IMR-90 (cell line): ENCODE measurements at places on chromosomes 2 and 18.

- no peak for DNase-seq
Observed at GRCh38 chr2:227420087-227421052, 32.6 kb upstream of the SCYGR1 start.

GRCh38 chr2:61763605-61764034, 90.2 kb downstream of the FAM161A start:
- DNase-seq = peak; percentile 89

- no peak for DNase-seq
Observed at GRCh38 chr2:207143215-207144172, 22.3 kb downstream of the KLF7 start.

DNA sequence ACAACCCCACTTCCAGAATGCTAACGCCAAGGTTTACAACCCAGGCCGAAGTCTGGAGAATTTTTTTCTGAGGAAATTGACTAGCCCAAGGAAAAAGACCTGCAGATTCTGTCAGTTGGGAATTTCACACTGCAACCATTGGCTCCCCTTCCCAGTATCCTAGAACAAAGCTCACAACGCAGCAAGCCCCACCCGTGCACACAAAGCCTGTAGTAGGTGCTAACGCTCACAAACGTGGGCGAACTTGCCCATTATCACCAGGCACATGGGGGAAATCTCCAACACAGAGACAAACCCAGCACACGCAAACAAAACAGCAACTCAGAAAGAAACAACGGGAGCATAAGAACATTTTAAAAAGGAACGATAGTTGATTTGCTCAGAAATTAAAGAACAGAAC, 265.1 kb downstream of the EIPR1 start:
- no peak for DNase-seq

DNA sequence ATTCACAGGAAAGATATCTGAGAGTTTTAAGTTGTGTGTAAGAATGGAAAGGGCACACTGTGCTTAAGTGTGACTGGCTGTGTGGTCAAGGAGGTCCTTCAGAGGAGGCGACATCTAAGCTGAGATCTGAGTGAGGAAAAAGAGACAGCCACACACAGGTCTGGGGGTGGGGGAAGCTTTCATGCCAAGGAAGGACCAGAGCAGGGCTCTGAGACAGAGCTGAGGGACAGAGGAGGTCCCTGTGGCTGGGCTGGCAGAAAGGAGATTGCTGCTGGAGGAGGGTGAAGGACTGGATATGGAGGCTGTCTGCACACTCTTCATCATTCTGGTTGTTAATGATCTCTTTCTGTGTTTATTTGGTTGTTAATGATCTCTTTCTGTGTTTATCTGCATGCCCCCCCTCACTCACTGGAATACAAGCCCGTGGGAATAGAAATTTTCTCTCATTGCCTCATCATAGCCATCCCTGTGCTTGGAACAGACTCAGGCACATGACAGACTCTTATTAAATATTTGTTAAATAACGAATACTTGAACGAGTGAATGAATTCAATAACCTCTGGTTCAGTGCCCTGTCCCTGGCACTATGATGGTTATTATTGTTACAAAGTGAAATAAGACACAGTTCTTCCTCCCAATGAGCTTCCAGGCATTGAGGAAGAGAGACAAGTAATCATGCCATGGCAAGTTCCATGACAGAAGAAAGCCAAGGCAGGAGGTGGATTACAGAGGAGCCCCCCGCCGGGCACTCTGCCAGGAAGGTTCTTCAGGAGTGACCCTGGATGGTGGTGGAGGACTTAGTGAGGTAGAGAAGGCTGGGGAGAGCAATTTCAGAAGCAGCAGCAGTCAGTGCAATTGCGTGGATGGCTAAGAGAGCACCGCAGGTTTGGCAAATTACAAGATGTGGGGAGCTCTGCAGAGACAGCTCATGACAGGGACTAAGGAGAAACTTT, 399.4 kb upstream of the HS6ST1 start:
- no peak for DNase-seq
